Left hindlimb (tissue), 1 donor: ENCODE measurements at places on chromosomes 4 and X.

GRCh38 chr4:2768921-2769336, 12.8 kb upstream of the TNIP2 start:
- DNase-seq: peak; percentile 10

GRCh38 chr4:6093671-6094070, 75.4 kb upstream of the C4orf50 start:
- no peak for DNase-seq

- DNase-seq: no peak
These were observed 5.8 kb downstream of the FAM114A1 start for GRCh38 chr4:38873290-38873944.

DNA sequence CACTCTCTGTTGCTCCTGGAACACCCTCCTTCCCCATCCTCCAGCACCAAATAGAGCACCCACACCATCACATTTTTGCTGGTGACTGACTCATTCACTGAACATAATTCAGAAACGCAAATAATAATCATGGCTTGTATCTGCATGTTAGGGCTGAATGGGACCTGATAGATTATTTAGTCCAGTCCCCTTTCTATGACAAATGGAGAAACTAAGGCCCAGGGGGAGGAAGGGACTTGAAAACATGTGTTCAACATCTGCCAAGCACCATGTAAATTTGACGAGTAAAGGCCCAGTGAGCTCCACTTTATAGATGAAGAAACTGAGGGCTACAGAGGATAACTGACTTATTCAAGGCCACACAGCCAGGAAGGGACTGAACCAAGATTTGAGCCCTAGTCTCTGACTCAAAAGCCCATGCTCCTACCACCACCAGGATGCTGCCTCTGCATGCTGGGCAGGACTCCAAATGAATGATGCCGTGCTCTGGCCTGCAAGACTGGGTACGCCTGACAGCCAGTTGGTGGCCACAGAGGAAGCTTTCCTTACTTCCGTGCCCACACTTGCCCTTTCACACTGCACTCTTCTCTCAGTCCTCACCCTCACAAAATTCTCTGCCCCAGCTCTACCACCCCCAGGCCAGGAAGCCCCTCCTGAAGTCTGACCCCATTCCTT, 133.3 kb upstream of the PJA1 start:
- no peak for DNase-seq

GRCh38 chr4:2253160-2254084, 8.5 kb downstream of the MXD4 start:
- DNase-seq: no peak

DNA sequence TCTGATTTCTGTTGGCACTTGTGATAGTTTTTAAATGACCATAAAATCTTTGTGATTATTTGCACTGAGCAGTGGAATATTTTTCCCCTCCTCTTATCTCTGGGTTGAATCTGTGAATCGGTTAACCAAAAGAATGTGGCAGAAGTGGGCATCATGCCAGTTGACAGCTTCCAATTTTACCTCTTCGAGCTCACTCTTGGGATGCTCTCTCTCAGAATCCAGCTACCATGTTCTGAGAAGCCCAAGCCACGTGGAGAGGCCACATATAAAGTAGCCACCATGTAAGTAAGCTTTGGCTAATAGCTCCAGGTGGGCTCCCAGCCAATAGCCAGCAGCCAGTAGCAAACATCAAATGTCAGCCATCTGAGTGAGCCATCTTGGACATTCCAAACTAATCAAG, 12.9 kb upstream of the WDR19 start:
- no peak for DNase-seq

DNA sequence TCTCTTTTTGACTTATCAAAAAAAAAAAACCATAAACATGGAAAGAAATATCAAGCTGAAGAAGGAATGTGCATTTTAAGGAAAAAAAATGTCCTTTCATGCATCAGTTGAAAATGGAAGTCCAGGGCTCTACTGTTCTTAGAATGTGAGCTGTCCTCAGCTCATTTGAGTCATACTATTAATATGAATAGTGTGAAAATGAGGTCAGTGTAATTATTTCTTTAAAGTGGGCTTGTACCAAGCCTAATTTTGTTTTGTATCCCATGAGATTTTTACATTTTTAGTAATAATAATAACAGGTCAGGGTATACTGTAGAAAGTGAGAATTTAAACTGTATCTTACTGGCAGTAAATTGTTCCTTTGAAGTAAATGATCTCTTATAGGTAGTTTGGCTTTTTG, 148.5 kb downstream of the NAA11 start:
- DNase-seq: no peak

DNA sequence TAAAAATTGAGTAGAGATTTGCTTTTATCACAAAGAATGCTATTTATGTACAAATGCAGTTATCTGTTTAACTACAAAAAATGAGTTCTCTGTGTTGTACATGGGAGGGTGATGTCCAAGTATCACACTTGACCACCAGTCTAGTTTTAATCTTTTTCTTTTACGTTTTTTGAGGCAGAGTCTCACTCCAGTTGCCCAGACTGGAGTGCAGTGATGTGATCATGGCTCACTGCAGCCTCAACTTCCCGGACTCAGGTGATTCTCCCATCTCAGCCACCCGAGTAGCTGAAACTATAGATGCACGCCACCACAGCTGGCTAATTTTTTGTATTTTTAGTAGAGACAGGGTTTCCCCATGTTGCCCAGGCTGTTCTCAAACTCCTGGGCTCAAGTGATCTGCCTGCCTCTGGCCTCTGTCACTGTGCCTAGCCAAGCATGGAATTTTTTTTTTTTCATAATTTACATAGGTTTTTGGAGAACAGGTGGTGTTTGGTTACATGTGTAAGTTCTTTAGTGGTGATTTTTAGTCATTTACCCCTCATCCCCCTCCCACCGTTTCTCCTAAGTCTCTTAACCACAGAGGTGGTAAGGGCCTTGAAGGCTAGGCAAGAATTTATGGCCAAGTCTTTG, 47.9 kb upstream of the RPA4 start:
- no peak for DNase-seq

GRCh38 chrX:77070202-77070918, 376.8 kb upstream of the FGF16 start:
- no peak for DNase-seq

GRCh38 chr4:185524888-185525863, 10.1 kb downstream of the PDLIM3 start:
- DNase-seq: no peak

DNA sequence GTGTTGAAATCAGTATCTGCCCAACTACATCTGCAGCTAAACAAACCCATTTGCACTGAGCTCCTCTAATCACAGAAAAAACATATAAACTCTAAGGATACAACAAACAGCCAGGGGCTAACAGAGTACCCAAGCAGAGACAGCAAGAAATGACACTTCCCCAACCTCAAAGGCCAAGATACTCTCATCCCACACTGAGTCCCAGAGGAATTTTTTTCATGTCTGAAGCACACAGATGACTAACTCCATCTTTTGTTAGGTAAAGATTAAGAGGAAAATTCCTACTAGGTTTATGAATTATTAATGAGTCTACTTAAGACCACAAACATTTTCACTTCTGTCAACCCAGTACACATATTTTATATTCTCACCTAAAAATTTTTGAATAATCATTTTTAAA, 31.6 kb downstream of the SEPSECS start:
- no peak for DNase-seq

- DNase-seq: no peak
These were observed 1441.5 kb upstream of the IGFBP7 start for GRCh38 chr4:58551676-58552075.

DNA sequence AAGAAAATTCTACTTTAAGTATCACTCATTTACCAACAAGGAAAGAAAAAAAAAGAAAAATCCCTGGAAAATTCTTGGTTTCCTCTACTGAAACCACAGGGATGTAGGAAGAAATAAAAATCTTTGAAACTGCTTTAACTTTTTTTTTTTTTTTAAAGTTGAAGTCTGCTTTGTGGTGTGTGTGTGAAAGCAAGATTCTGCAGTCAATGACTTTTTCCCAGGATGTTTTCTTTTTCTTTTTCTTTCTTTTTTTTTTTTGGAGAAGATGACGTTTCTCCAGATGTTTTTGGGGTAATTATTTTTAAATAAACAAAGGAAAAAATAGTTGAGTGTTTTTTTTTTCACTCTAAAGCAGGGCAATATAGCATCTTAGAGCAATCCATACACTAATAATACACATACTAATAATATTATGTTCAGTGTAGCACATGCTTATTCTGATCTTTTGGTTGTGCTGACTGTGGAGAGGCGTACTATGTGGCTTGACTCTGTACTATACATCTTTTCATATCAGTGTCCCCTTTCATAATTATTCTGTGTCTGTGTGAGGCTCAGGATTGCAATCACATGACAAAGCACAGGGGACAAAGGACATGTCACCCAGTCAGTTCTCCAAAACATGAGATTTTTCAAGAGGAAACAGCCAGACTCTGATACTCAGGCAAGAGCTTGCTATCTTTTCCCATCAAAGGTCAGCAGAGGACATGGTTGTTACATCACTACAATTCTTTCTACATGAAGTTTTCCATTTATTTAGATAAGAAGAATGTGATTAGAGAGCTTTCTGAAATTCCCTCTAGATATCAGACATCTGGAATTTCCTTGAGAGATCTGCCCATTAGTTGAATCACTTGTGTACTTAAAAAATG, 111.0 kb downstream of the PDE5A start:
- DNase-seq: no peak

GRCh38 chr4:38672074-38672396, 8.0 kb downstream of the KLF3 start:
- DNase-seq: no peak

- peak; percentile 66 for DNase-seq
These were observed 56.5 kb downstream of the LIMCH1 start for GRCh38 chr4:41594432-41594831.

DNA sequence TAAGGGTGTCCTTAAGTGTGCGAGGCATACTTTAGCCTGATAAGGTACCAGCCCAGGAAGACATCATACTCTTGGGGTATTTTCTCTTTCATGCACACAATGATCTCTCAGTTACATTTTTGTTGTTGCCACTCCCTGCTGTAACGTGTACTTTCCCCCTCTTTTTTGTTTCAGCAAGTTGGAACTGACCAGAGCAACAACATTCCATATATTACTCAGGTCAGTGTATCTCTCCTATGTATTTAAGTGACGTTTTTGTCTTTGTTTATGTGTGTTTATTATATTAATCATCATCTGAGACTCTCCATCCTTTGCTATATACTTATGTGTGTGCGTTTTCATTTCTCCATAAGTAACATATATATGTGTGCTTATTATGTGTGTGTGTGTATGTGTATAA, 71.3 kb upstream of the VBP1 start:
- DNase-seq: no peak

GRCh38 chr4:59848457-59848856, 1351.7 kb upstream of the ADGRL3 start:
- DNase-seq: no peak

- no peak for DNase-seq
These were observed 683 bp downstream of the EBP start for GRCh38 chrX:48522291-48522690.

GRCh38 chr4:16011173-16011572, 48.2 kb upstream of the FGFBP2 start:
- DNase-seq: no peak

DNA sequence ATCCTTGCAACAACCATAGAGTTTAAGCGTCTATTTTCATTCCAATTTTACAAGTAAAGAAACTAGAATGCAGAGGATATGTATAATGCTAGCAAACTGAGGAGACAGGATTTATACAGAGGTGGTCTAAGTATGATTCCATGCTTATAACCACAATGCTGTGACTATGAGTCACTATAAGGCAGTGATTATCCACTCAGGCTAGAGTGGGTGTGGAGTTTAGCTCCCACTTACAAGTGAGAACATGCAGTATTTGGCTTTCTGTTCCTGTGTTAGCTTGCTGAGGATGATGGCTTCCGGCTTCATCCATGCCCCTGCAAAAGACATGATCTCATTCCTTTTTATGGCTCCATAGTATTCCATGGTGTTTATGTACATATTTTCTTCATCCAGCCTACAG, 41.6 kb upstream of the EDA2R start:
- DNase-seq: no peak
